Lung microvascular endothelial cell (primary cell): ENCODE measurements at places on chromosomes 12 and 14. TPM values are rescaled to one million over a fixed set of nuclear protein-coding genes. Genes with fewer than 3 reads are reported as not detected.

Gene MIP
- total RNA-seq = under 0.01 and 0.40 TPM in 2 replicates

- peak; percentile 78 for DNase-seq
Observed at GRCh38 chr12:53221203-53222080, 10.6 kb downstream of the RARG start.

DNA sequence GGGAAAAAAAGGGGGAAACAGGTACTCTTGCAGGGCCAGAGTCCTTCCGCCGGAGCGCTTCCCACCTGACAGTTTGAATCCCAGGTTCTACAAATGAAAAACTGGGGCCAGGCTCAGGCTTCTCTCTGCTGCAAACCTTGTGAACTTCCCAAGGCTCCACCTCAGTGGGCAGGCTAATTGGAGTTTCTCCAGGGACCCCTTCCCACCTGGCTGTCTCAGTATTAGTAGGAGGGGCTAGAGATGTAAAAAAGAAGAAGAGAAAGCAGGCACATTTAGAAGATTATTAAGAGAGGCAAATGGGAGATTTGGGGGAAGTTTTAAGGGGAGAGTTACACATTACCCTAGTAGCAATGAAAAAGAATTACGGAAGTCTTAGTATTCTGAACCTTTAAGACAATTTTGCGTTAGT is 20.0 kb upstream of the CLEC2D start:
- peak; percentile 3 for DNase-seq

DNA sequence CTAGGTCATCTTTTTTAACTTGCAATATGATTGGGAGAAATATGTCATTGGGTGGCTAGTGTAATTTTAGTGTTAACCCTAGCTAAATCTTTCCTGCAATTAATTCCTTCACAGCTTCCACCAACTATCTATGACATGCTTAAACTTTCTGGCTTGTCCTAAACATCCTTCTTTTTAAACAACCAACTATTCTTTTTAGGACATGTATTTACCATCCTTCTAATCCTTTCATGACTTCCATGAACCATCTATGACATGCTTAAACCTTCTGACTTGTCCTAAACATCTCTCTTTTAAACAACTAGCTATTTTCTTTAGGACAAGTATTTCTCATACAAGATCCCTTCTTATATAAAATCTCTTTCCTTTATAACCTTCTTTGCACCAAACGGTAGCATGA is 179.6 kb upstream of the PDZRN4 start:
- DNase-seq = no peak

GRCh38 chr14:76073717-76074116 is 78.0 kb upstream of the GPATCH2L start:
- DNase-seq = no peak

DNA sequence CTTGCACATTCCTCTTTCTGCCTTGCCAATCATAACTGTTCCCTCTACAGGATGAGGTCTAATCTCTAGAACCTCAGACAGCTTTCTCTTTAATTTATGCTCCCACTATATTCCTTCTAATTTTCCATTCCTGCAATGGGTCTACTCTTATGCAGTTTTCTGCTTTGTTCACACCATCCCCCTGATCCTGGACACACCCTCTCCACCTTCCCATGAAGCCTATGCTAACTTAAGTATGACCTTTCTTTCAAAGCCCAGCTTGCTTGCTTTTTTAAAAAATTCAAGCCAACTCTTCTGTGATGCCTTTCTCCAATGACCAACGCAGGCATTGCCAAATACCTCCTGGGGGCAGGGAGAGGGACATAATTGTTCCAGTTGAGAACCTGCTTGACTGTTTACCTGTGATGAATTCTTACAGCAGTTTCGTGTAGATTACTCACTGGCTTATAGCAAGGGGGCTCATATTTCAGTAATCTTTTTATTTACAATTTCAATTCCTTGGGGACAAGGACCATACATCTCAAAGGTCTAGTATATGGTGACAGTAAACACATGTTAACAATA is 7.8 kb downstream of the SLC38A1 start:
- no peak for DNase-seq

DNA sequence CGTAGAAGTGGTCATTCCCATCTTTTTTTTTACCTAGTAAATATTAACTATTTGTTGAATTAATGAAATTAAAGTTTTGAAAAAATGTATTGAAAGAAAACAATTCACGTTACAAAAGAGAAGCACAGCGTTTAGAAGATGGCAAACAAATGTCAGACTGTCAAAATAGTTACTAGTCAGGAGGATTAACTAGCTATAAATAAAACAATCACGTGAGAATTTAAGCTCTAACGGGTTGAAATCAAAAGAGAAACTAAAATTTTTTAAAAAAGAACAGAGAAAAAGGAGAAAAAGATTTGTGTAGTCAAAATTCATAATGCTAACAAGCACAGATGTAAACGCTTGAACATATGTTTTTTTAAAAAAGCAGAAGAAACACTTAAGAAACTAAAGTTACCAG is 26.4 kb downstream of the DDHD1 start:
- no peak for DNase-seq

DNA sequence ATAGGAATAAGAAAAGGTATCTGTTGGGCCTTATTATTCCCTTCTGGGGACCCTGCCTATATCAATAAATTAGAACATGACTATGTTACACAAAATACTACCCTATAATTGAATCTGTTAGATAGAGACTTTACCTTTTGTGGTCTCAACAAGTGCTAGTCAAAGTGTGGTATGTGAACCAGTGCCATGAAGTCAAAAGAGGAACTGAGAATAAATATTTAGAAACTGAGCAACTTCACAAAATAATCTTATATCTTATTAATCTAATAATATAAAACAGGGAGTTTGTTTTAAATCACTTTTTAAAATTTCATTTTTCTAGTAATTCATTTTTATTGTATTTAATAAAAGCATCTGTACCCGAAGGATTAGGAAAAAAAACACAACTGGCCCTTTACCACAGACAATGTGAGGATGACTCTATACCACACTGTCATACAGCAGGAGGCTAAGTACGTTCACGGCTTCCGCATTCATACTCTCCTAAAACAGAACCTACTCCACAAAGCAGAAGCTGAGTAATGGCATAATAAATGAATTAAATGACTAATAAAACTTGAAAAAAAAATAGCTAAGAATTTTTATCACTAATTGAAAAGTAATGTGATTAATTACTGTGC is 42.1 kb downstream of the SEC23A start:
- DNase-seq = no peak

GRCh38 chr14:91929700-91930099 is 17.8 kb downstream of the FBLN5 start:
- no peak for DNase-seq

- no peak for DNase-seq
Observed at GRCh38 chr12:117603316-117604113, 242.1 kb upstream of the NOS1 start.

GRCh38 chr12:114291389-114292060 is 114.4 kb downstream of the TBX5 start:
- DNase-seq = no peak

GRCh38 chr12:75939016-75939642 is 92.4 kb downstream of the PHLDA1 start:
- DNase-seq = peak; percentile 24
